ENCODE measurements at places on chromosomes 11 and 22.
A peak's percentile ranks its signal among the peaks of the same experiment; 100 is the strongest.

- no peak for DNase-seq
Measured at GRCh38 chr11:1200611-1201191, 22.2 kb upstream of the MUC5B start.

DNA sequence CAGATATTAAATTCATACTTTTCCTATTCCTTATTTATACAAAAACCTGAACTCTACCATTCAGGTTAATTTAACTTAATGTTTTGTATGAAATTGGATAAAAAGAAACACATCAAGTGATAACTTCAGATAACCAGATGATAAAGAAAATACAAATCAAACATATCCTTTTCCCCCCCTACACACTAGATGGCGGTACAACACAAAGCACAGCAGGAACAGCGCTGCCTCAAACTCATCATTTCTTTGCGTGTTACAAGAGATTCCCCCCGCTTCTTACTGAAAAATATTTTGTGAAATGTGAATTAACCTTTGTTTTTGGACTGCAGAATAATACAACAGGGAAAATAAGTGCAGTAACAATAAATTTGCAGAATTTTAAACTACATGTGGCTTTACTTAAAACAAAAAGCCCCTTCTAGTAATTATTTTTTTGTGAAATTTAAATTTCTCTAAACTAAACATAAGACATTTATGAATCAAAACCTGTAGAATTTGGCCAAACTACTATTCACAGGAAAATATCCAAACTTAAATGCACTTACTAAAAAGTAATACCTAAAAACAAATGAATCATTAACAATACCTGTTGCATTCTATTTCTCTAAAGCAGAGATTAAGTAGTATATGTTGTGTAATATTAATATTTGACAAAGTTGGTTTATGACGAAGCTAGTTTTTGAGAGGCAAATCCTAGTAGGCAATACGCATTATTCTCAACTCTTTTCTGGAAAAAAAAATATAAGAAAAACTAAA lies 74.4 kb downstream of the ARHGAP32 start:
- peak; percentile 75 for DNase-seq

DNA sequence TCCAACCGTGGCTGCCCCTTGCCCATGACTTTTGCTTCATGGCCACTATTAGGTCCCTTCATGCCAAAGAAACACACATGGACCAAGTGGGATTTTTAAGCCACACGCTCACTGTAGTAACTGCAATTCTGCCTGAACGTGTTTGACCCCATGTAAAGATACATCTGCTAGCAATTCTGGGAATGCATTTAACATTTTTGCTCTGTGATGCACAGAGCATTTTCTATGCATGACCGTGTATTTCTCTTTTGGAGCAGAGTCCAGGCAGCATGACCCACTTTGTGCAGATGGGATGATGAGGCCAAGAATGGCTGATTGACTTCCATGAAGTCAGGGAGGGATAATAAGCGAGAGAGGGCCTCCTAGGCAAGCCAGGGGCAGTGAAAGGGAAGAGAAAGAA lies 108.5 kb downstream of the TP53I11 start:
- DNase-seq = no peak

DNA sequence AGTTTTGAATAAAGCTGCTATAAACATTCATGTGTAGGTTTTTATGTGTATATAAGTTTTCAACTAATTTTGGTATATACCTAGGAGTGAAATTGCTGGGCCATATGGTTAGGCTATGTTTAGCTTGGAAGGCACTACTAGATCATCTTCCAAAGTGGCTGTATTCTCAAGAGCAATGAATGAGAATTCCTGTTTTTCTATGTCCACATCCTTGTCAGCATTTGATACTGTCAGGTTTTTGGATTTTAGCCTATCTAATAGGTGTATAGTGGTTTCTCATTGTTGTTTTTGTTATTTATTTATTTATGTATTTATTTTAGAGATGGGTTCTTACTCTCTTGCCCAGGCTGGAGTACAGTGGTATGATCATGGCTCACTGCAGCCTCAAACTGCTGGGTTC lies 26.3 kb upstream of the CLTCL1 start:
- DNase-seq = no peak

DNA sequence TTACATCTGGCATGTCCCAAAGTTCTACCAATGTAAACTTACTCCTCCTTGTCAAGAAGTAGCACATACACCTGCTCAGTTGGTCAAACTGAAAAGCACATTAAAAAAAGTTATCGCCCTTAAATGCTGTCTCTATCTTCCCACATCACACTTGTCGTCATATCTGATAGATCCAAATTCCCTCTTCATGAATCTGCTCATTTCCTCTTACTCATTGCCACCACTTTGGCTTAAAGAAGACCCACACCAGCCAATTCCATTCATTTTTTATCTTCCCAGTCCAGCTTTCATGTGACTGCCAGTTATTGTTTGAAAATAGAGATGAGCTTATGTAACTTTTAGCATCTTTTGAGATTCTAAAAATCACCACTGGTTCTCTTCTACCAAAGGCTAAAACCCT lies 305.9 kb upstream of the MTNR1B start:
- DNase-seq = no peak

GRCh38 chr11:128705124-128705920 lies 11.4 kb downstream of the FLI1 start:
- DNase-seq = no peak

- DNase-seq = no peak
Measured at GRCh38 chr22:38133331-38133730, 22.8 kb upstream of the BAIAP2L2 start.

DNA sequence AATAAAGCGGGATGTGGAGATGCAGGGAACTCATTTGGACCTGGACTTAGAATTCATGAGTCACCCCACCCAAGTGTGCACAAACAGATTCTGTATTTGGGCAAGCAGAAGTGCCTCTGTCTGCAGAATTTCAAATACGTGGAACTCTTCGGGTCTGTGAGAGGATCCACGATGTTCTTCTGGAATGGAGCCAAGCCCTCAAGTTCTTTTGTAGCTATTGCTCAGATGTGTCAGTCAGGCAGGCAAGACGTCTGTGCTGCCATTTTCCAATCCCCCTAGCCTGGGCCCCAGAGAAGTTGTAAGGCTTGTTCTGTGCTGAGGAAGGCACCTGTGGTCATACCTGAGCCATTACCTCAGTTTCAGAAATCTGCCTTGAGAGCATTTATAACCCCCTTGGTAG lies 132.8 kb upstream of the RASSF10 start:
- DNase-seq = no peak

DNA sequence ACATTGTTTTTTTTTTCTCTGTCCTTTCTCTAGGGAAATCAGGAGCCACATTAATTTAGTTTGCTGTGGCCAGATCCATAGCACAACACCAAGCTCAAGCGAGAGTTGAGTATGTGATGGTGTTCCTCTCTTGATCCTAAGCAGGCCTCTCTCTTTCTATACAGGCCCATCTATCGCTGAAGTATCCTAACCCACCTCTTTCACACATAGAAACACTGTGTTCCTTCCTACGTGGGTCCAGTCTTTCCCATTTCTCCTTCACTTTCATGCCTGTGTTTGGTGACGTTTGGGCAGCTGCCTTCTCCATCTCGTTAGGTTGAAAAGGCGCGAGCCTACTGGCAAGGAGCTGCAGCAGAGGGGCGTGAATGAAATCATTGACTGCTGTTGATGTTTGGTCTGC lies 2.4 kb downstream of the PACS1 start:
- no peak for DNase-seq

DNA sequence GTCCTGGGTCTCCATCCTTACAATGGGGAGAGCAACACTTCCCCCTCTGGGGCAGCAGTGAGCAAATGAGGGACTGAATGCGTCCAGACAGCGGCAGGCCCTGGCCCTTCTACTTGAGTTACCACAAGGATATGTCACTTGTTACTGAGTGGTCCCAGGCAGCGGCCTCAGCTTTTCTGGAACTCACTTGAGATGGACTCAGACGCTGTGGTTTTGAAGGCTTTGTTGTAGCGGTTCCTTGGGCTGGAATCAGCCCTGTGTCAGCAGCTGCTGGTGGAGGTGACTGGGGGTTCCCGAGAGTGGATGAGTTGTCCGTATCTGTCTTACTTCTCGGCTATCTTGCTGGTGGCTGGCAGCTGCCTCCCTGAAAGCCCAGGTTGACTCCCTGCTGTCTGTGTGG lies 77.0 kb downstream of the MICAL2 start:
- DNase-seq = no peak

GRCh38 chr22:37186228-37186996 lies 1.6 kb downstream of the C1QTNF6 start:
- no peak for DNase-seq

DNA sequence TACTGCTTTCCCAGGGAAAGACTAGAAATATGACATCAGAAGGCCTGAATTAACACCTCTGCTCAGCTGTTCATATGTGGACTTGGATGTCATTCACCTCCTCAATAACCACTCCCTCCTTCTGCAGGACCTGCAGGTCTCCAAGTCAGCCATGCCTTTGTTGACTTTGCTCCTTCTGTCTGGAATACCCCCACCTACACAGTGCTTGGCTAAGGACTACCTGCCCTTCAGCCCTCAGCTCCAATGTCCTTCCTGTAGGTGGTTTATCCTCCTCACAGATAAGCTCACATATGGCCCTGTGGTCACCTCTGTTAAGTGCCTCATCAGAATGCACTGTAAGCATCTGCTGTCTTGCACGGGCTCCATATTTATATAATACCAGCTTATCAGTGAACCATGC lies 26.4 kb upstream of the FAT3 start:
- DNase-seq = no peak

DNA sequence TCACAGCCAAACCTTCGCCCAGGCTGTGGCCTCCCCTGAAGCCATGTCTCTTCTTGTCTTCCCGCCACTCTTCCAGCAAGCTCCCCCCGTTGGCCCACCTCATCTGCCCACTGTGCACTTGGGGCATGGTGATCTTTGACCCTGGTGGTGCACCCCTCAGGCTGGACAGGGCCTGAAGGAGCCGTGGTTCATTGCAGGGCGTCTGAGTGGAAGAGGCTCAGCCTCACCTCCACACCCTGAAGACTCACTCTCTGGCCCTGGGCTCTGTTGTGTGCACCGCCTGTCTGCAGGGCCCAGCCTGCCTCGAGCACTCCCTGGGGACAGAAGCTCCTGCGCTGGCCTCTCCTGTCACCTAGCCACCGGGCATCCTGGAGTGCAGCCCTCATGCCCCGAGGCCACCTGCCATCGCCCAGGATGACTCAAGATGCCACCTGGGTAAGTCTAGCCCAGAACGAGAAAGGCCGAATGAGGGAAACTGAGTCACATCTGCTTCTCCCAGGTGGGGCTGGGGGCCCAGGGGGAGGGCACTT lies 40.8 kb upstream of the PPARA start:
- no peak for DNase-seq

DNA sequence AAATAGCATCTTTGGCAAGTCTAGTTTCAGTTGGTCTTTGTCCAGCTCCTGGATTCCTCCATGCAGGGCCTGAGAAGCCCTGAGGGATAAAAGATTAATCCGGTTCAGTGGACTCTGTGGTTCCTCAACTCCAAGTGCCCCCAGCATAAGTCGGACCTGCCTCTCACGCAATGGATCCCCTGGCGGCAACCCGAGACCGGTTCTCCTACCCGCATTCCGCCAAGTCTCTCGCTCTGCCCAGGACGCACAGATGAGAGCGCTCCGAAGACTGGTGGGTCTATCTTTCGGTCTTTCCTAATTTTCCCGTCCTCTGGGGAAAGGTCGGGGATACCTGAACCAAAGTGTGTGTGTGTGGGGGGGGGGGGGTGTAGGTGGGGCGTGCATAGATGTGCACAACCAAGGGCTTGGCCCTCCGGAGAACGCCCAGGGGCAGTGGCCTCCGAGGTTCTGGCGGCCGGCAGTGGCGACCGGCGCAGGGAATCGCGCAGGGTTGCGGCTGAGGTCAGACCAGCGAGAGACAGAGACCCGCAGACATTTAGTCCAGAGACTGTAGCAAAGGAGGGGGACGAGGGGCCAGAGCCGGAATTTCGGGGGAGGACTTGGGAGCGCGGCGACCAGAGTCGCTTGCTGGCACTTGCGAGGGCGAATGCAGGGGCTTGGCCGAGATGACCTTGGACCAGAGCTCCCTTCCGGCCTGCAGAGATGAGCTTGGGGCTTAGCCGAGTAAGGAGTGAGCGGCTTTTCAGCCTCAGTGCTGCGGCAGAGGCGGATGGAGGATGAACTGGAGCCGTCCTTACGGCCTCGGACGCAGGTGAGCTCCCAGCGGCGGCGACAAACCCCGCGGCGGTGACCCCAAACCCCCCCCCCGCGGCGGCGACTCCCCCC lies 712 bp upstream of the SLC2A11 start:
- no peak for DNase-seq

- DNase-seq = no peak
Measured at GRCh38 chr11:109237636-109238035, 184.4 kb upstream of the C11orf87 start.

GRCh38 chr11:27013781-27014361 lies 20.0 kb downstream of the FIBIN start:
- DNase-seq = no peak

Data from NCI-H446 (cell line).